Caki2 (cell line): ENCODE measurements at places on chromosomes 7 and 10. TPM values are rescaled to one million over a fixed set of nuclear protein-coding genes. Genes with fewer than 3 reads are reported as not detected.

- DNase-seq, result no peak
Measured at GRCh38 chr10:34602478-34602877, 212.6 kb downstream of the PARD3 start.

GRCh38 chr7:105830405-105831301 is 45.7 kb downstream of the ATXN7L1 start:
- DNase-seq, result peak; percentile 91

- DNase-seq, result peak; percentile 85
Measured at GRCh38 chr10:5584895-5585516, 60.2 kb downstream of the CALML3 start.

GRCh38 chr7:47103498-47104205 is 478.3 kb downstream of the TNS3 start:
- peak; percentile 12 for DNase-seq

GRCh38 chr10:99740260-99740659 is 8.2 kb downstream of the CUTC start:
- DNase-seq, result no peak

DNA sequence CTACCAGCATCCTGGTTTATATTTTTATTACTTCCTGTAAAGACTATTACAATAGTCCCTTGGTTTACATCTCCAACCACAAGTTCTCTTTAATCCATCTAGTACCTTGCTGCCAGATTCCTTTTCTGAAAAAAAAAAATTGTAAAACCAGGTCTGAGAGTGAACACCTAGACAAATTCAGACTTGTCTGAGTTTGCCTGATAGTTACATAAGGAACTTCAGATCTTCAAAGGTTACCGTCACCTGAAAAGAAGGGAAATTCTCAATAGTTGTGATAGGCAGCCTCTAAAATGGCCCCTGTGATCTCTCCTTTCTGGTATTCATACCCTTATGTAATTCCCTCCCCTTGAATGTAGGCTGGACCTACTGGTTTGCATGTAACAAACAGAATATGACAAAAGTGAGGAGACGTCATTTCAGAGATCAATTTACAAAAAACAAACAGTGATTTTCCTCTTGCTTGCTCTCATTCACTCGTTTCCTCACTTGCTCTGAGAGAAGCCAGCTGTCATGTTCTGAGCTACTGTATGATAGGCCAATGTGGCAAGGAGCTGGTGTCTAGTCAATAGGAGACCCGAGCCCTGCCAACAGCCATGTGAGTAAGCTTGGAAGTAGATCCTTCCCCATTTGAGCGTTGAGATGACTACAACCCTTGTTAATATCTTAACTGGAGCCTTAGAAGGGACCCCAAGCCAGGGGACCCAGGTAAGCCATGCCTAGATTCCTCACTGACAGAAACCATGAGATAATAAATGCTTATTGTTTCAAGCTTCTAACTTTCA is 110.9 kb upstream of the LSM8 start:
- no peak for DNase-seq

DNA sequence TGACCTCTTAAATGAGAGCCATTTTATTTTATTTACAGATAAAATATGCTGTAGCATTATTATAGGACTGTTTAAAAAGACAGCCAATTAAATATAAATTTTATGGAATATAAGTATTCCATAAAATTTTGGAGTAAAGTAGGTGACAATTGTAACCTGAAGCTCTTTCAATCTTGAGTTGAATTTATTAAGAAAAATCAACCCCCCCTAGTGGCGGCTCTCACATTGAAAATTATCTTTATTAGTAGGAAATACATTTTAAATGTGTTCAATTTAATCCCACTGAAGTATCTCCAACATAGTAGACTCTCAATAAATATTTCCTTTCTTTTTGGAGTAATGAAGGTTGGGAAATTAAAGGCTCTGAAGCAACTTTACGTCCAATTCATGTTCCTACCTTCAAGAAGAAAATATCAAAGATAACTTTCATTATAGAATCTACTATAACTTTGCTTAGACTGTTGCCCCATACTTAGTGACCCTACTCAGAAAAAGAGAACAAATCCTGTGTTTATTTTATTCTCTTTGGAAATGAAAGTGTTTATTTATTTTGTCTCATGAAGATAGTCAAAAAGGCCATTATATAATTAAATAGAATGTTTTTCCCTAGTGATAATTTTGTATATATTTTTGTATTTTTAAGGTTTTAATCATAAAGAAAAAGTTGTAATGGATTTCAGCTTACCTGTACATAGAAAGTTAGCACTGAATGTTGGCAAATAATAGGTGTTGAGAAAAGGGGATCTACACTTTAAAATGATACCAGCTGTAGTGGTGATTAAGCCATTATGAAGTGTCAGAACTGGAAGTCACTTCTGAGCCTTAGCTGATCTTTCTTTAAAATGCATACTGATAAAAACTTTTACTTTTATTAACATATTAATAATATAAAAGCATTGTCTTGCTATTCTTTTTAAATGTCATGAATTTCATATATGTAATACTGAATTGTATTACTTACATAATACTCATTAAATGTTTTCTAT is 3.3 kb downstream of the AHR start:
- DNase-seq, result peak; percentile 47

Gene HABP2
- 0.72 and 1.6 TPM in 2 replicates for total RNA-seq

Gene LFNG
- total RNA-seq, result 10.2 and 16.7 TPM in 2 replicates

Gene AGAP4
- 2.7 and 4.1 TPM in 2 replicates for total RNA-seq

Gene UPK3B
- 0.64 and 2.5 TPM in 2 replicates for total RNA-seq
